IPS DF 6.9 (cell line): ENCODE measurements at places on chromosomes 6 and 20.

- no peak for DNase-seq
- H3K27me3 ChIP-seq, result no peaks in the 10 kb centered on the region
- no peaks in the 10 kb centered on the region for H3K36me3 ChIP-seq
- no peak overlapping the region for H3K27ac ChIP-seq
- H3K4me1 ChIP-seq, result no peaks in the 10 kb centered on the region
These were observed 65.4 kb downstream of the MTFR2 start for GRCh38 chr6:136184738-136185137.

DNA sequence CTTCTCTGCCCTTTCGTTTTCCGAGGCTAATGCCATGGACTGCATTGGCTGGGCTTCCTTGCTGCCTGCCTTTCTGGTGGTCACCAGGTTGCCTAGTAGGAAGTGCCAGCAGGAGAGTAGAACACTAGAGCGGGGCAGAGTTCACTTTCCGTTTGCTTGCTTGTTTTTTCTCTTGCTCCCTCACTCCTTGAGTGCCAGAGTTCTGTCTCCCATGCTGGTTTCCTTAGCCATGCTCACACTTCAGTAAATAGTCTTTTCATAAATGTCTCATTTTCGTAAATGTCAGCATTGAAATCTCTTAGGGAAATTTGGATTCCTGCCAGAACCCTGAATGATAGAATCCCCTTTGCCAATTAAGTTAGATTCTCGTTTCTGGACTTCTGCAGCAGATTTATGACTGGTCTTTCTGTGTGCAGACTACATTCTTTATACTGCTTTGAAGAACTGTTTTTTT lies 63.9 kb downstream of the FAM83B start:
- no peaks in the 10 kb centered on the region for H3K27me3 ChIP-seq
- no peaks in the 10 kb centered on the region for H3K4me1 ChIP-seq
- no peak overlapping the region for H3K4me3 ChIP-seq
- no peak overlapping the region for H3K27ac ChIP-seq
- no peak for DNase-seq

GRCh38 chr20:26208296-26209091 lies 511.8 kb upstream of the ZNF337 start:
- no peak for DNase-seq
- no peaks in the 10 kb centered on the region for H3K36me3 ChIP-seq
- H3K27me3 ChIP-seq, result peaks cover 3% of the 10 kb centered on the region; the same call in 1 of the 2 replicates
- no peaks in the 10 kb centered on the region for H3K4me1 ChIP-seq

DNA sequence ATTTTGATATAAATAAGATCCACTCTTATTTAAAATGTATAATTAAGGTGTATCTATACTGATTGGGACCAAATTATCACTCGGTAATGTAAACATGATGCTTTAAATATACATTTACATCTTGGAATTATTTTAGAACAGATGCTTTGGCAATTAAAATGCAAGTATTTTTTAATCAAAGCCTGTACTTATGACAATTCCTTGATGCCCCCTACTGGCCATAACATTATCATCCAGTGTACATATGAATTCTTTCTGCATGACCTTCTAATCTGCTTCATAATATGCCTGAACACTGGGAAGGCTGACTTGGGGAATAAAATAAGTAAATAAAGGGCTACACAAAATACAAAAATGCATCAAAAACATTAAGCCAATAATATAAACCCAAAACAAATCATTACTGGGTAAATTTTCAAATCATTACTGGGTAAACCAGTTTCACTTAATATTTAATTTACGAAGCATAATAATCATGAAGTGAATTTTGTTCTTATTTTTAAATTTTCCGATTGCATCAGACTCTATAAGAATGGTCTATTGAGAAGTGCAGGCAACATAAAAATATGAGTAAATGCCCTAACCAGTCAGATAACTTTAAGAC lies 65.1 kb downstream of the CGA start:
- H3K27me3 ChIP-seq, result no peaks in the 10 kb centered on the region
- H3K27ac ChIP-seq, result no peak overlapping the region
- no peak for DNase-seq
- no peaks in the 10 kb centered on the region for H3K4me1 ChIP-seq
- H3K36me3 ChIP-seq, result no peaks in the 10 kb centered on the region
- no peak overlapping the region for H3K4me3 ChIP-seq

GRCh38 chr20:37523012-37523391 lies 2.0 kb downstream of the NNAT start:
- no peak overlapping the region for H3K27ac ChIP-seq
- DNase-seq, result no peak
- H3K27me3 ChIP-seq, result no peaks in the 10 kb centered on the region
- peaks cover 4% of the 10 kb centered on the region; the same call in 1 of the 2 replicates for H3K36me3 ChIP-seq

DNA sequence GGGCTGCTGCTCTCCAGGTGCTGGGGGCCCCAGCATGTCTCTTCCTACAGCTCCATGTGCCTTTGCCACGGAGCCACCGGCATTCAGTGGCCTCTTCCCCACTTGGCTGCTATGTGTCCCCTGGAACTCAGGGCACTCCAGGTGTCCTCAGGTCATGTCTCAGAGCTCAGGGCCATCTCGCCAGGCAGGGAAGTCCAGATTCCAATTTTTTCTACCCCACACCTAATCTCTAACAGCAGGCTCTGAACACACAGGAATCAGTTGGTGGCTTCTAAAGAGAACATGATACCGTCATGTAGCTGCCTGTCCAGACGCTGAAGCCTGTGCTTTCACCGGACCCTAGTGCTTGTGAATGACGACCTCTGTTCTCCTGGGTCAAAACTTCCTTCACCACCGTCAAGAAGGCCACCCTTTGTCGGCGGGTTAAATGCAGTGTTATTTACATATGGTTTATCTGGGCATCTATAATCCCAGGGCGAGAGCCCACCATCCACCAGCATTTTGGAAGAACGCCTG lies 4.2 kb upstream of the SLCO4A1 start:
- peaks cover 3% of the 10 kb centered on the region; the same call in 1 of the 2 replicates for H3K27me3 ChIP-seq
- peaks cover 7% of the 10 kb centered on the region for H3K4me1 ChIP-seq

DNA sequence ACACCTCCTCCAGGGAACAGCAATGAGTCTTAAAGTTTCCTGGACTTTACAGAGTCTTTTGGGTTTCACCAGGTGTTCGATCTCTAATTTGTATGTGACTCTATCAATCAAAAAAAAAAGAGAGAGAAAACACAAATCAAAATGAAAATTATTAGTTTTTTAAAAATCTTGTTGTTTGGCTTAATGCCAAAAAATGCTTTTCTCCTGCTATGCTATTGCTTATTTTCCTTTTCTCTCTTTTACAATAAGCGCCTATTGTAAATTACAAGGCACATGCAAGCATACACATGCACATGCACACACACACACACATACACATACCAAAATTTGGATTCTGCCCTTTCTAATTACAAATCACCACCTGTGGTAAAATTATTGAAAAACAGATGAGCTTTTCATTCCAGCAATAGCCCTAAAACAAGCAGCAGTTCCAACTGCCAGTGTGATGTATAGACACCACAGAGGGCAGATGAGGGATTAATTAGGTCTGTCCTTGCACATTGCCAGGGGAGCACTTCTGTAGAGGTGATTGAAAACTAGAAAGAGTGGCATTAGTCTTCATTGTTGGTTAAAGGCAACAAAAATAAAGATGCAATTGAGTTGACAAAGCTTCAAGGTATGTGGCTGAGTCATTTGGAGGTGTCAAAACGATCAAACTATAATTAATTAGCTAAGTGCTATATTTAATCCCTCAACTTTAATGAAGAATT lies 631.7 kb downstream of the TFAP2B start:
- no peaks in the 10 kb centered on the region for H3K27me3 ChIP-seq
- no peak for DNase-seq
- H3K36me3 ChIP-seq, result no peaks in the 10 kb centered on the region
- no peak overlapping the region for H3K4me3 ChIP-seq
- no peak overlapping the region for H3K27ac ChIP-seq
- H3K4me1 ChIP-seq, result no peaks in the 10 kb centered on the region

- H3K4me1 ChIP-seq, result no peaks in the 10 kb centered on the region
- DNase-seq, result no peak
- no peaks in the 10 kb centered on the region for H3K36me3 ChIP-seq
- no peak overlapping the region for H3K4me3 ChIP-seq
- H3K27ac ChIP-seq, result no peak overlapping the region
These were observed 75.3 kb downstream of the GMPR start for GRCh38 chr6:16313732-16314131.

GRCh38 chr20:17457588-17458190 lies 73.5 kb downstream of the BFSP1 start:
- no peak for DNase-seq
- no peaks in the 10 kb centered on the region for H3K4me1 ChIP-seq
- H3K27me3 ChIP-seq, result no peaks in the 10 kb centered on the region

DNA sequence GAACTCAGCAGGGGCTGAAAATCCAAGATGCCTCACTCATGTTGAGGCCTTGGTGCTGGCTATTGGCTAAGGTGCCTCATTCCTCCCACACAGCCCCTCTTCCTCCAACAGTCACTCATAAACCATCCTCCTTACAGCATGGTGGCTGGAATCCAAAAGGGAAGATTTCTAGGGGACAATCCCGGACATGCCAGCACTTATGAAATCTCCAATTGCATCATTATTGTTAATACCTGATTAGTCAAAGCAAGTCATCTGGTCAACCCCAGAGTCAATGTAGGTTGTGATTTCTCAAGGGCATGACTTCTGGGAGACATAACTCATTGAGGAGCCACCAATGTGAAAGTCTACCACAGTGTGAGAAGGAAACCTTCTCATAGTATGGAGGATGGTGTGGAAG lies 506.6 kb upstream of the NOX3 start:
- no peaks in the 10 kb centered on the region for H3K4me1 ChIP-seq
- H3K27me3 ChIP-seq, result no peaks in the 10 kb centered on the region
- no peak overlapping the region for H3K4me3 ChIP-seq
- no peak overlapping the region for H3K27ac ChIP-seq

GRCh38 chr6:33696548-33697518 lies 14.7 kb downstream of the UQCC2 start:
- peaks cover 45% of the 10 kb centered on the region for H3K36me3 ChIP-seq
- H3K4me3 ChIP-seq, result no peak overlapping the region
- no peak for DNase-seq
- H3K27me3 ChIP-seq, result no peaks in the 10 kb centered on the region
- H3K4me1 ChIP-seq, result no peaks in the 10 kb centered on the region; the same call in 1 of the 2 replicates
